ENCODE measurements at places on chromosomes 2 and 18.

DNA sequence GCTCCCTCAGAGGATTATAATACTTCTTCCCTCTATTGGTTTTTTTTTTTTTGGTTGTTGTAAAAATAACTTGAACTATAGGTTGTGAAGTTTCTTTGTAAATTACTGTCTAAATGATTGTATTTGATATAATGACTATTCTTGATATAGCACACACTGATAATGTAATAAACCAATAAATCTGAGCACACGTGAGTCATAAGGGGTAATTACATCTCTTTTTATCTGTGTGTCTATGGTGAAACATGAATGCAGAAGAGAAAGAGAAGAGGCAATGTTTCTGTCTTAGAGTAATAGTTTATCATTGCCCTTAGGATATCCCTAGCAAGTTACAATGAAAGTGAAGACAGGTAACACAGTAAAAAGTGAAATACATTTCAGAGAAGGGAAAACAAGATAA, 64.1 kb upstream of the RAPGEF4 start:
- no peak for DNase-seq

DNA sequence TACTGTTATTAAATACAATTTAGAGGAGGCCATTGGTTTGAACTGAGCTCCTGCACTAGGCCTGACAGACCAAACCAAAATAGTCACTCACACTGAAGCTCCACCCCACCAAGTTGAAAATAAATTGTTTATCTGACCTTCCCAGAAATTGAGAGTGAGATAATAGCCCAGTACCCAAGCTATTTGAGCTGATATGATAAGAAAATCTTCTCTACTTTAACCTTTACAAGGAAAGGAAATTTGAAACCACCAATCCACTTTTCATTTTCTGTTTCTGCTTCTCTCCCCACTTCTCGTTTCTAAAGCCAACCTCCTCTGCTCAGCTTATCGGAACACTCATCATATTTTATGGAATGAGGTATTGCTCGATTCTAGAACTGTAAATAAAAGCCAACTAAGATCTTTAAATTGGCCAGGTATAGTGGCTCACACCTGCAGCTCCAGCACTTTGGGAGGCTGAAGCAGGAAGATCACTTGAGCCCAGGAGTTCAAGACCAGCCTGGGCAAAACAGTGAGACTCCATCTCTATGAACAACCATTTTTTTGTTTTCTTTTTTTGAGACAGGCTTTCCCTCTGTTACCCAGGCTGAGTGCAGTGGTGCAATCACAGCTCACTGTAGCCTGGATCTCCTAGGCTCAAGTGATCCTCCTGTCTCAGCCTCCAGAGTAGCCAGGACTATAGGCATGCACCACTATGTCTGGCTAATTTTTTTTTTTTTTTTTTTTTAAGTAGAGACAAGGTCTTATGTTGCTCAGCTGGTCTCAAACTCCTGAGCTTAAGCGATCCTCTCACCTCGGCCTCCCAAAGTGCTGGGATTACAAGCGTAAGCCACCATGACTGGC, 13.3 kb upstream of the GALM start:
- no peak for DNase-seq

DNA sequence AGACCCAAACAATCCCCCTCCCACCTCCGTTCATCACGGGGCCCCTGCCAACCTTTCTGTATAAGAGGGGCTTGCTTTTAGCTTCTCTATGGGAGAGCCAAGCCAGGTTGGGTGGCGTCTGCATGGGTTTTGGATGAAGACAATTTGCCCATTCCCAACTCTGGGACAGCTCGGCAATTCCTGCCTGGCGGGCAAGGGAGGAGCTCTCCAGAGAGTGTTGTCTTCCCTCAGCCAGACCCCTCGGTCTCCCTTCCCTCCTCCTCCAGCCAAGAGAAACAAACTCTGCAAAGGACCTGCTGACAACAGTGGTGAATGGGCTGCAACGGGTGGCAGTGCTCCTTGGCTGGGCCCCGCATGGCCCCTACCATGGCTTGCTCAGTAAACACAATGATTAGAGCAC, 267.2 kb upstream of the HDAC4 start:
- no peak for DNase-seq

DNA sequence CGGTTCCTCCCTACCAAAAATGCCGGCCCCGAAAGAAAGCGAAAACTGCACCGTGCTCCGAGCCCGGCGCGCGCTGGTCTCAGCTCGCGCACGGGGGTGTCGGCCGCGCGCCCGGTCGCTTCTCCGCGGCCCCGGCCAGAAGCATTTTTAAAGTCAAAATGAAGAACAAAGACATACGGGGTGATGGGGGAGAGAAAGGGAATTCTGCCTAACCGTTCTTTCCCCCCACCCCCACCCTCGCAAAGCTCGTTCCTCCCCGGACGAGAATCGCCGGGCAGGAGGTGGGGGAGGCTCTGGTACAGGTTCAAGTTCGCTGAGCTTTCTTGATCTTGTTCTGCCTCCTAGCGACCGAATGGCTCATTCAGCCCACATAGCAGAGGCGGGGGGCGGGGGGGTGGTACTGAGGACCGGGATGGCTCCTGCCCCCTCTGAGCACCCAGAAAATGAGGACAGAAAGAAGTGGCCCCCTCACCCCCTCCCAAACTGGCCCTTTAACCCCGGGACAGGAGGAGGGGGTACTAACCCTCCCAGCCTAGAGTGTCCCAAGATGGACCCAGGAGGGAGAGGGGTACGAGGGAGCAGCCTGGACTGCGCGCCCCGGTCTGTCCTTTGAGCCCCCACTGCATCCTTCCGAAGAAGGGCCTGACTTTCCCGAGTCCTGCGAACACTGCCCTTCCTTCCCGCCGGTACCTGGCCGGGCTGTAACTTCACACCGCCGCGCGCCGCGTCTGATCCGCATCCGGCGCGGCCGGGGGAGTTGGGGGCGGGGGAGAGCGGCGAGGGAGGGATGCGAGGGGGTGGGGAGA, 3.1 kb downstream of the BCL11A start:
- no peak for DNase-seq

- no peak for DNase-seq
Observed at GRCh38 chr2:121505986-121506586, 24.6 kb upstream of the RNU4ATAC start.

DNA sequence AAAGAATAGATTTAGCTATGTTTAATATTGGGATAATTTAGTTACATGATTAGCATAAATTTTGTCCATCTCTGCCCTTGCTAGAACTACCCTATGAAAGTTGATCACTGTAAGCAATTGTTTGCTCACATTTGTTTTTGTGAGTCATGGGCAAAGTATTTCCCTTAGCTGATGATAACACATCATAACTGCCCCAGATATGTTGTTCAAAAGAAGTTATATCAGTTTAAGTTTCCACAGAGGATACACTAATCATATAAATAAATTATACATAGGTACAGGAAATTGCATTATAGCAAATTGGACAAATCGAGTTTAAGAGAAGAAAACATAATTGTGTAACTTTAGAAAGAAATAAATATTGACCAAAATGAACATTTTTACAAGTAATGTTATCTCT, 223.2 kb upstream of the PIK3C3 start:
- DNase-seq = no peak

DNA sequence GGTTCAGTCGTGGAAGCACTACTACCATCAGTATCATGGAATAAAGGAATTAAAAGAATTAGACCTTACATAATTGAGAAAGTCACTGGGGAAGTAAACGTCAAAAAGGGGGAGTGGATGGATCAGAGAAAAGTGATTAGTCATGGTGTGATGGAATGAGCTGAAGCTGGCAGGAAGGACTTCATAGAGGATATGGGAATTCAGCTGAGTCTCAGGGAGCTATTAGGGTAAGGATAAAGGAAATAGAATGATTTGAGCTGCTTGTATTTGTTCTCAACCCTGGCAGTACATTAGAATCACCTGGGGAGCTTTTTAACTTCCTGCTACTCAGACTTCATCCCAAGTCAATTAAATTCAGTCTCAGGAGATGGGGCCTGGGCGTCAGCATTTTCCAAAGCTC, 53.4 kb upstream of the SETBP1 start:
- DNase-seq = no peak

GRCh38 chr2:238948765-238949641, 101.1 kb downstream of the TWIST2 start:
- DNase-seq = no peak

DNA sequence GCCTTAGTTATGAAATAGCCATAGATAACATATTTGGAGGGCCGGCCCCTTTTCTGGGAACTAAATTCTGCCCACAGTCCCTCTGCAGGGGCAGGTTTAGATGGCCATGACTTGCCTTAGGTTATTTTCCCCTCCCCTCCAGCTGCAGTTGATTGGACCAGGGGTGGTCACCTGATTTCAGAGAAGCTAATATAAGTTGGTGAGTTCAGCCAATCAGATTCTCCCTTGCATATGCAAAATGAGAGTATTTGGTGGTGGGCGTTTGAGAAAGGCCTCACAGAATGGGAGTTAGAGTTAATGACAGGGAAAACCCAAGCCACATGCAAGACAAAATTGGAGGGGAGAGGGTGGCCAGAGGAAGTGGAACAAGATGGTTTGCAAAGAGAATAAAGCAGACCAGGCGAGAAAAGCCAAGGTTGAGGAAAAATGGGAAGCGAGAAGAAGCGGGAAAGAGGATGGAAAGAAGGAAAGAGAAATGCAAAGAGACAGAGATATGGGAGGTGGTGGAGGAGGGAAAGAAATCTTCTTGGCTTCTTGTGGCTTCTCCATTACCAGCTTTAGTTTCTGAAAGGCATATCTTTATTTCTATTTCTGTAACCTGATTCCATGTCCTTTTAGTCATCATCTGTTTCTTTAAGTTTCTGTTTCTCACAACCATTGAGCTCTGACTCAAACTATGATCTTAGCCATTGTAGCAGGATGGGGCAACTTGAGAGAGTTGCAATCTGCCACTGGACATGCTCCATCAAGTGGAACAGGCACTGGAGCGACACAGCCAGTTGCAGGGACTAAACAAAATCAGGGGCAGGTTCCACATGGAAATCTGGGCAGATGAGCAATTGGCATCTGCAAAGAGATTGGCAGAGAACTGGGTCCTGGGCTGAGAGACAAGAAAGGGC, 108.1 kb upstream of the SIX3 start:
- no peak for DNase-seq

- DNase-seq = peak; percentile 81
Observed at GRCh38 chr2:97697252-97698235, 15.8 kb upstream of the ZAP70 start.

GRCh38 chr2:112891385-112891831, 19.6 kb upstream of the IL37 start:
- DNase-seq = no peak

- DNase-seq = no peak
Observed at GRCh38 chr2:65070856-65071255, 14.6 kb downstream of the CEP68 start.

GRCh38 chr2:58922245-58922644, 681.1 kb upstream of the FANCL start:
- no peak for DNase-seq

DNA sequence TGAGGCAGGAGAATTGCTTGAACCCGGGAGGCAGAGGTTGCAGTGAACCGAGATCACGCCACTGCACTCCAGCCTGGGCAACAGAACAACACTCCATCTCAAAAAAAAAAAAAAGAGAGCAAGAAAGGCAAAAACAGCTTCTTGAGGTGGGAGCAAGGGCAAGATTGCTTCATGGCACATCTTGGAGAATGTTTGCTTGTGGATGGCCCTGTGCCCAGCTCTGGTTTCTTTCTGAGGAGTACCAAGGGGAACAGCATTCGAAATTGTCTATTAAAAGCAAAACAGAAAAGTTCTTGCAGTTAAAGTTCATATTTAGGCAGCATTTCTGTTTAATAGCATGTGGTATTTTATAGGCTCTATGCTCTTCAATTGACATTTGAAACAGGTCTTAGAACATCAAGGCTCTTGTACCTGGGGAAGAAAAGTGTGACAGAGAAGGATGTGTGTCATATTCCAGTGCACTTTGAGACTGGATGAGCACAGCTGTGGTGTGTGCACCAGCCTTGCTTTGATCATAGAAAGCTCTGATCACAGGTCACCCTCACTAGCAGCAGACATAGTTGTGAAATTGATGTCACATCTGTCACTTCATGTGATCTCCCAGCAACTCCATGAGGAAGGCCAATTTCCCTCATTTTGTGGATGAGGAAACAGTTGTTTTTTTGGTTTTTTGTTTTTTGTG, 154.3 kb downstream of the UXS1 start:
- no peak for DNase-seq

DNA sequence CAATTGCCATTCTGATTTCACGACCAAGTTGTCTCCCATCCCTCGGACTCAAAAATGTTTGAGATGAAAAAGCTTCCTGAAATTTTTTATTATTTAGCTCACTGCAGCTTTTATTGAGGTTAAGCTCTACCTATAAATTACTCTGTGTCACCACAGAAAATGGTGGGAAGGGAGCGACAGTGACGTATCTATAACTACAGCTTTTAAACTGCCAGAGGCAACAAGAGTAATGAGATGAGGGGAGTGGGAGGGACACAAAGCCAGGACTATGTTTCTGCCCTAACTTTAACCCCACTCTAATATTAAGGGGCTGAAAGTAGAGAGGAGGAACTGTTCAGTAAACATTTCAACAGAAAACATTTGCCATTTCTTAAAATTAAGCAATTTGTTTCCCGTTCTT, 37.4 kb downstream of the SMAD2 start:
- DNase-seq = no peak

GRCh38 chr2:65615602-65616001, 183.2 kb upstream of the SPRED2 start:
- no peak for DNase-seq

GRCh38 chr2:235085476-235085875, 133.7 kb downstream of the SH3BP4 start:
- no peak for DNase-seq

- no peak for DNase-seq
Observed at GRCh38 chr2:26484579-26484978, 6.7 kb upstream of the OTOF start.

DNA sequence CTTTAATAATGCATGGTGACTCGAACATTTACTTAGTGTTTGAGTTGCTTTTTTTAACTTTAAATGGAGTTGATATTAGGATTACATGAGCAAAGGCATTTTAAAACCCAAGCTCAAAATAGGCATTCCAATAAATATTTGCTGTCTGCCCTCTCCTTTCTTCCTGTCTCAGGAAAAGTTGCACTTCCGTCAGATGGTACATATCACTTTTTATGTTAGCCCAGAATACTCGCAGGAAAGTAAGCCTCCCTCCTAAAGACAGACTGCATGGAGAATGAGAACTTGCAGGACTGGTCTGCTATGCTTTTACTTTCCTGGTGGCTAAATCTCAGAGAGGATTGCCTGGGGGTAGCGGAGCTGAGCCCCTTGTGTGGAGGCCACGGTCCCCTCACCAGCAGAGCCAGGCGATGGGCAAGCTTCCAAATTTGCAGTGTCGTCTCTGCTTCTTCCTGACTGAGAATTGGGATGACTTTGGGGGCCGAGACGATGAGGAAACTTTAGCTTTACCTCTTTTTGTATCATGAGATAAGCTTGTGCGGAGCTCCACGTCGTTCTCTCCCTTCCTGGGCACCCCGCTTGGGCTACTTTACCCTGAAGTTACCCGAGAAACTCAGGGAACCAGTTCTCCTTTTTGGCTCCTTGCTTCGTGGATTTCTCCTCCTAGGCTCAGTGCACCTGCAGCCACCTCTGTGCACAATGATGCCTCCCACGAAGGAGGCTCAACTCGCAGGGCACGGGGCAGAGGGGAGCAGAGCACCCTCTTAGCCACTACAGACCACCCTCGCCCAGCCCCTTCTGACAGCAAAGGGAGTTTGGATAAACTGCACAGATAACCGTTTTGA, 223.3 kb downstream of the SH3RF3 start:
- DNase-seq = no peak

All from stimulated activated CD8-positive, alpha-beta memory T cell treated with anti-CD3 and anti-CD28 coated beads, Interleukin-7, amount 100 ng/mL, for 48 hours (primary cell).